Erythroblast (primary cell): ENCODE measurements at places on chromosomes 4 and X.

DNA sequence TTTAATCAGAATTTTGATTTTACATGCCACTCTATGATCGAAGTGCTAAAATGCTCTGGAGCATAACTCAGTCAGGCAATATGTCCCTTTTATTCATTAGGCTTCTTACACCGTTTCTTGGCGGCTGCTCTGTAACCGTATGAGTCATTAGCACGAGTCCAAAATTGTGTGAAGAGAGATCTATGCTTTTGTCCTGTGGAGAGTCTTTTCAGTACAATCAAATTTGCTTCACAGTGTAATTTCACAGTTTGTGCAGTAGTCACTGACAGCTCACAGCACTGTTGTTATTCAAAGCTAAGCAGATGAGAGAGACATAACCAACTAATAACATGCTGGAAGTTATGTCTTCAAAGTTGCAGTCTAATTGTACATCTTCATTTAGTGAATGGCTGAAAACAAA, 167.8 kb downstream of the PCDH10 start:
- no peak for DNase-seq

- no peak for DNase-seq
Observed at GRCh38 chr4:119478446-119479179, 150.0 kb downstream of the PDE5A start.

DNA sequence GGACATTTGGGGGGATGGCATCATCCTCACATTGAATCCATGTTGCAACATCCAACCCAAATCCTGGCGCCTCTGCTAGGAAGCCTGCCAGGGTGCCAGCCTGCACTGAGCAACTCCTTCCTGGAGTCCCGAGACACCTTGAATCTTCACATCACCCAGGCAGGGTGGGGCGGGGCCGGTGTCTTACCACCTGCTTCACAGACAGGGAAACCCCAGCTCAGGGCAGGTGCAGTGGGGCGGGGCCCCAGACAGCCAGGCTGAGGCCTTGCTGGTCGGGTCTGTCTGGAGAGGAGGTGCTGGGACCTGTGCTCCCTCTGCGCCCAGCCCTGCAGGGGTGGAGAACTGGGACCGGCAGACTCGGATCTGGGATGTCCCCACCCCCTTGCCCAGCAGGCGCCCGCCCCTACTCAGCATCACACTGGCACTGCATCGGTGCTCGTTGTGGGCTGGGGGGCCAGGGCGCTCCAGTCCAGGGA, 31.5 kb upstream of the HTRA3 start:
- no peak for DNase-seq

- peak; percentile 72 for DNase-seq
Observed at GRCh38 chrX:153953342-153953830, 8.9 kb upstream of the RENBP start.

GRCh38 chr4:120865985-120866384, 56.5 kb downstream of the PRDM5 start:
- no peak for DNase-seq
